ENCODE measurements at places on chromosomes 4 and X.

- no peak for DNase-seq
These were observed 112.8 kb upstream of the LRPAP1 start for GRCh38 chr4:3644849-3645627.

DNA sequence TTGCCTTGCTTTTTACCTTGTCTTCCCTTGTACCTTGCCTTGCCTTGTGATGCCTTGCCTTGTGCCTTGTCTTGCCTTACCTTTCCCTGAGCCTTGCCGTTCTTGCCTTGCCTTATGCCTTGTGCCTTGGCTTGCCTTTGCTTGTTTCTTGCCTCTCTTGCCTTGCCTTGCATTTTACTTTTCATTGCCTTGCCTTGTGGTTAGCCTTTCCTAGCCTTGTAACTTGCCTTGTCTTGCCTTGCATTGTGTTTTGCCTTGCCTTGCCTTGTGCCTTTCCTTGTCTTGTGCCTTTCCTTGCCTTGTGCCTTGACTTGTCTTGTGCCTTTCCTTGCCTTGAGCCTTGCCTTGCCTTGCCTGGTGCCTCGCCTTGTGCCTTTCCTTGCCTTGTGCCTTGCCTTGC is 84.6 kb downstream of the TAB3 start:
- DNase-seq = no peak

DNA sequence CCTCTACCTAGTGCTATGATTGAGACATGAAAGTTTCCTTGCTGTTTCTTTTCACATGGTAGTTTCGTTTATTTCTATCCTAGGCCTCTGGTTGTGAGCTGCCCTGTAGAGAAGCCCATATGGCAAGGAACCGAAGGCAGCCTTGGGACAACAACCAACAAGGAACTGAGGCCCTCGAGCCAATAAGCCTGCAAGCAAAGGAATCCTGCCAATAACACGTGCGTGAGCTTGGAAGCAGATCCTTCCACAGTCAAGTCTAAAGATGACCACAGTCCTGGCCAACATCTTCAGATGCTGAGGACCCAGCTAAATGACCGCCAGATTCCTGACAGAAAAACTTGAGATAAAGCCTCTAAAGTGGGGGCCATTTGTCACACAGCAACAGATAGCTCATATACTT is 100.4 kb upstream of the FAM9B start:
- no peak for DNase-seq

DNA sequence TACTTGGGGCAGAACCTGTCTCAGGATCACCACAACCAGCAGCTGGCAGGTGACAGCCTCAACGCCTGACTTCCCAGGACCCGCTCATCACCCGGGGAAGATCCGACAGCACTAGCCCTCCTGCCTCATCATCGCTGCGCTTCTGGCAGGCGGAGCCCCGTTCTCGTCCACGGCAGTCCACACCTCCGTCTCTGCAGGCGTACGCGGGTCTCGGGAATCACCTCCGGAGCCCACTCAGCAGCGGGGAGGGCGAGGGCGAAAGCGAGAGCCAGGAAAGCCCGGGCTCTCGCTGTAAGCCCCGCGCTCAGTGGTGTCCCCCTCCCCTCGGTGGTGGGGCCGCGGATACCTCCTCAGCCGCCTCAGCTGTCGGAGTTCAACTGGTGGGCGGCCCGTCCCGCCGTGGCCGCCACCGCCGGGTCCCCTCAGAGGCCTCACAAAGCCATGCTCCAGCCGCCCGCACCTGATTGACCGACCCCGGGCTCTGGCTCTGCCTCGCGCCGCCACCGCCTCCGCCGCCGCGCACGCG is 518 bp upstream of the CNKSR2 start:
- DNase-seq = no peak

DNA sequence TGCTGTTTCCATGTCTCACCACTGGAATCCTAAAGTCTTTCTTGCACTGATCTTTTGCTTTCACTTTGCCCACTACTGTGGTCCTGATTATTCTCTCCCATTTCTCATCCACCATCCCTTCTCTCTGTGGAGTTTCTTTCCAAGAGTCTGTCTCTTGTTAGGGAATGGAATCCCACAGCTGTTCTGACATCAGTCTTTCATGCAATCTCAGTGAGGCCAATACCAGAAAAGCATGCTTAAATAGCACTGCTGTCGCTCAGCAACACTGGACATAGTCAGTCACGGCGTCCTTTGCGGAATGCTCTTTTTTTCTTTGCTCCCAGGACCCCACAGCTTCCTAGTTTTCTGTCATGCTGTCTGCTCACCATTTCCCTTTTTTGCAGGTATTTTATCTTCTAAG is 20.1 kb downstream of the SLITRK4 start:
- DNase-seq = no peak

GRCh38 chr4:35608205-35608604 is 636.1 kb downstream of the ARAP2 start:
- no peak for DNase-seq

DNA sequence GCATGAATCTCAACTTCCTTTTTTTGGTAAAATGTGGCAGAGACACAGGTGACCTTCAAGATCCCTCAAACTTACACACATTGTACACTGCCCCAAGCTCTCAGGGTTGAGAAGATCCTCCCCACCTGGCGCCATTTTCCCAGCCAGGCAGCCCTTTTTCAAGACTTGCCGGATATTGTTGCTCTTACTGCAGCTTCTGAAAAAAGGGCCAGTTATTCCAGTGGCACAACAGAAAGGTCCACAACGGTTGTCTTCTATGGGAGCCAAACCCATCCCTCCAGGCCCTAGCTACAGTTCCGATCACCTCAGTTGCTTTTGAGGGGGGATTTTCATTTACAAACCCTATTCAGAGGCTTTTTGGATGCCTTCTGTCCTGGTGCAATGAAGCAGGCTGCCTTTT is 101.1 kb downstream of the CHIC2 start:
- no peak for DNase-seq

GRCh38 chrX:109475174-109475891 is 6.6 kb downstream of the GUCY2F start:
- no peak for DNase-seq

GRCh38 chrX:40188573-40189417 is 91.0 kb upstream of the BCOR start:
- no peak for DNase-seq

- no peak for DNase-seq
These were observed 639.8 kb downstream of the DMD start for GRCh38 chrX:32571579-32571978.

DNA sequence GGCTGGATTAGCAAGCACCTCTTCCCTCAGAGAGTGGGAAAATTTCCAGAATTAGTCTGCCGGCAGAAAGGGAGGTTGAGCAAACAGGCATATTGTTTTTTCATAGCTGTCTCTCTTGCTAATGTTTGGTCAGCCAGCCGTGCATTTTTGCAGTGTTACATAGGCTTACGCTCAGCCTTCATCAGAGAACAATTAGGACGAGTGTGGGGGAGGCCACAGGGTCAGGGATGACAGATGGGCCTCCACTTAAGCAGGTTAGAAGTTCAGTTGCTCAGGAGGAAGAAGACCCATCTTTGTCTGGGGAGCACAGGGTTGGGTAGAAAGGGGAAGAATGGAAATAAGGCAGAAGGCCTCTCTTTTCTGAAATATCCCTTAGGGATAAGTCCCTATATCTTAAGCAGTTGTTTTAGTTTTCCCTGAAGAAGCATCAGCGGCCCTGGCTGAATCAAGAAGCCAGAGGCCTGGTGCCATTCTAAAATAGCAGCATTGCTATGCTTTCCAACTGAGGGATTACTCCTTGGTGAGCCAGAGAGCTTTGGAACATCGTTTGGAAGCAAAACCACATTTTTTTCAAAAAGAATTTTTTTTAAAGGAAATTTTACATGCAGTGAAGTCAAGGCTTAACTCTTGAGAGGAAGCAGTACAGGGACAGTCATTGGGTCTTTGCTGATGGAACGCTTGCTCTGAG is 118.8 kb downstream of the SMIM20 start:
- DNase-seq = no peak

DNA sequence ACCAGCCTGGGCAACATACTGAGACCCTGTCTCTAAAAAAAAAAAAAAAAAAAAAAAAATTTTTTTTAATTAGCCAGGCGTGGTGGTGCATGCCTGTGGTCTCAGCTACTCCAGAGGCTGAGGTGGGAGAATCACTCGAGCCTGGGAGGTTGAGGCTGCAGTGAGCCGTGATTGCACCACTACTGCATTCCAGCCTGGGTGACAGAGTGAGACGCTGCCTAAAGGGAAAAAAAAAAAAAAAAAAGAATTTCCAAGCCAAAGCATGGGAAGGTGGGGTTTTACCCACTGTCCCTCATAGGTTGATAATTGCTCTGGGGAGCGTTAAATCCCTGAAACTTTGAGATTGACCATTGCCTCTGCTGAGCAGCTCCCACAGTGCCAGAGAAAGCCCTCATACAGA is 427.5 kb downstream of the BCOR start:
- no peak for DNase-seq

DNA sequence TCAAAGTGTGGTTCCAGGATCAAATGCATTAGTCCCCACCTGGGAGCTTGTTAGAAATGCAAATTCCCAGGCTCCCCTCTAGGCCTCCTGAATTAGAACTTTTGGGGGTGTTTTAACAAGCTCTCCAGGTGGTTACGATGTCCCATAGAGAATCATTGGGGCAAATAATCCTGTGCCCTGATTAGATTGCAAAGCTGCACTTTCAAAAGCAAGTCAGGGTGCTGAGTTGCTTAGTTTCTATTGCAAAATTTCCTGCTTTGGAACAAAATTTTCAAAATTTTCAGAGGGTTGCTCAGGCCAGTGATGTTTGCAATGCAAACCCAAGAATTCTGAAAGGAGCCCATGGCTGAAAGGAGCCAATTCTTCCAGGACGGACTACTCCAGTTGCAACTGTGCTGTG is 71.0 kb downstream of the MGST2 start:
- no peak for DNase-seq

DNA sequence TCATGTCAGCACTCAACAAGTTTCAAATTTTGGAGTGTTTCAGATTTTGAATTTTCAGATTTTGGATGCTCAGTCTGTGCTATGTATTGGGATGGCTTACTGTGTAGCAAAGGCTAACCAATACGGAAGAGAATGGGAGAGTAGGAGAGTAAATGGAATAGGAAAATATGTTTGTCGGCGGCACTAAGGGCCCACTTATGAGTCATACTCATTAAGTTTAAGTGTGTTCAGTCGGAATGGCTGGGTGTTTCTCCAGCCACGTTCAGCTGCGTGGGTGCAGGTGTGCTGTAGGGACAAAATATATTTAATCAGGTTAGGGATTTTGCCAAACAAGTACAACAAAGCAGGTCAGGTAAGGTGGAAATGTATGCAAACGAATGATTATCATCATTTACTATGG is 13.6 kb downstream of the FTHL17 start:
- DNase-seq = no peak

DNA sequence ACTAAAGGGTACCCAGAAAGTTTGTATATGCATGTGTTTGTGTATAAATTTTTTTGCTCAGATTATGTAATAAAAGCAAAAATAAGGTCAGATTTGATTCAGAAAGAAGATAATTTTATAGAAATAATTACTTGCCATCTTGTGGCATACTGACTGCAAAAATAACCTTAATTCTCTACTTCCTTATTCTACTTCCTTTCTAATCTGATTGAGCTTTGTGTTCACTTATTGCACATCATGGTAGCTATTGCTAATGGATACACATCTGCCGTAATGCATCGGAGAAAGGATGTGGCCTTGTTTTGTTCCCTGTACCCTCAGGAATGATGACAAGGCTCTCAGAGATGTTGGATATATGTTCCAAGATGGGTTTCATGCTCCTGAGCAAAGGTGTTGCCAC is 10.5 kb upstream of the GNPDA2 start:
- DNase-seq = no peak

DNA sequence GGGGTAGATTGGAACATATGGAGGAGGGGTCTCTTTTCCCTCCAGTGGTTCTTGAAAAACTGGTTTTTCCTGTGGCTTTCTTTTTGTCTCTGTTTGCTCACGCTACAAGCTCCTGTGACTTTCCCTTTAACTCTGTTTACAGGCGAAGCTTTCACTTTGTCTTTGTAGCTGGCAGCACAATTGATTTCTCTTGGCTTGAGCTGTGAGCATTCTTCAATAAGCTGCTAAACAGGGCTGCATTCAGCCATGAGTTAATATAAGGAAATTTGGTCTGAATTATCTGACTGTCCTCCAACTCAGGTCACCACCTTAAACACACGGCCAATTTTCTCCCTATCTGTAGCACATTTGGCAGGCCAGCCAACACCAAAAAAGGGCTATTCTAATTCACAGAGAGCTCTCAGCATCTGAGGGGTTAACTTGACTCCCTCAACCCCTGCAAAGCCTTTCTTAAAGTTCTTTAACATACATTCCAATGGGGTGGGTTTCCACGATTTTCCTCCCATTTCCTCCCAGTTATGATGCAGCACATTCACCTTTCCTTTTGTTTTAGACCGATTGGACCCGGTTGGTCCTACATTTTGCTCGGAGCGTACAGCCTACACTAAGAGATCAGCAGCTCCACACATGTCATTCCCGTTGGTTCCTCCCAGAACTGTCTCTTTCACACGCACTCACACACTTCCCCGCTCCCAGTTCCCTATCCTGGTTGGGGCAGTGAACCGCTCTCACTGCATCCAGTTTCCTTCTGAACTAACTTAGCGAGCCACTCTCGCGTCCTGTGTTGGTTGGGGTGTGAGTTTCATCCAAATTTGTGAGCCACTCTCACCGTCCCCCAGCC is 45.4 kb downstream of the UGT2A3 start:
- no peak for DNase-seq

- no peak for DNase-seq
These were observed 330.5 kb upstream of the SPANXN1 start for GRCh38 chrX:144916785-144917184.

DNA sequence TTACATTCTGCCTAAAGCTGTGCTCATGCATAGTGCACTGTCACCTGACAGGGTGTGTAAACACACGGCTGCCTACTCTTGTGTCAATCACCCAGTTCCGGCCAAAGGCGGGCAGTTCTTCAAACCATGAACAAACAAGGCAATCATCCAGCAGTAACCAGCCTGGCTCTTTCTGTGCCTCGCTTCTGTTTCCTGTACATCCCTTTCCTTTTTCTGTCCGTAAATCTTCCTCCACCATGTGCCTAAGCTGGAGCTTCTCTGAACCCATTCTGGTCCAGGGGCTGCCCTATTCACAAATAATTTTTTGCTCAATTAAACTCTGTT is 60.8 kb upstream of the CBR4 start:
- no peak for DNase-seq

- no peak for DNase-seq
These were observed 663 bp upstream of the USP53 start for GRCh38 chr4:119211867-119212233.

Data from activated CD8-positive, alpha-beta memory T cell treated with anti-CD3 and anti-CD28 coated beads for 1 hour (primary cell).